ENCODE measurements at places on chromosomes 3 and 15.
A peak's percentile ranks its signal among the peaks of the same experiment; 100 is the strongest.

GRCh38 chr3:42753757-42754156 lies 19.3 kb downstream of the CCDC13 start:
- DNase-seq: no peak

DNA sequence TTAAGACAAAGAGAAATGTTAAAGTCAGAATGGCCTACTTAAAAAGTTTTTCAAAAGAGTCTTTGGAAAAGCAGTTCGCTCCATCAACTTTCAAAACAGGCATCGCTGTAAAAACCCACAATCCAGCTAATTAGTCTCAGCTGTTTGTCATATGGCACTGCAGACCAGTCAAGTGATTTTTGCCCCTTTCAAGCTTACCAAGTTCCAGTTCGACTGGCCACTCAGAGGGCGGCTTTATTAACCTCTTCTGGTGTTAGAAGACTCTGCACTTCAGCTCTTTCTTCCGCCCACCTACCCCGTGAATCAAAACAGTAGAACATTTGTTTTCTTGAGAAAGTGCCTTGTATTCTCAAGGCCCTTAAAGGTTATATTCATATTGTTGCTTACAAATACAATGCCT lies 19.3 kb downstream of the RAB27A start:
- DNase-seq: no peak

- DNase-seq: no peak
These were observed 17.4 kb upstream of the CLDN18 start for GRCh38 chr3:137992592-137992991.

GRCh38 chr3:152037953-152038352 lies 164.5 kb downstream of the SUCNR1 start:
- no peak for DNase-seq

- DNase-seq: no peak
These were observed 78.7 kb downstream of the ISG20 start for GRCh38 chr15:88717382-88718031.

DNA sequence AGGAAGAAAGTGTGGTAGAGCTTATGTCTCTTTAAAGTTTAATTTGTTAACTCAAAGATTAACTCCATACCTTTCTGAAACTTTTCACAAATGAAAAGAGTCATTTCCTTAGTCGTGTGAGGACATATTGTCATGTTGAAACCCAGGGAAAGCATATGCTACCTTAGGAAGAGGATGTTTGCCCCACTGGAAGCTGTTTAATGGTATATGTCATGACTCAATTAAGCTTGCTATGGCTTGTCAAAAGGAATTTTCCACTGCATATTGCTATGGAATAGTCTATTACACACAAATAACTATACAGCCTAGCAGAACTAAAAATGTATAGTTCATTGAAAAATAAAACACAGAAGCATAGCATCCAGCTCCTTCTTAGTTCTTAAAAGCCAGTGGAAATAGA lies 69.9 kb downstream of the NSUN3 start:
- no peak for DNase-seq

GRCh38 chr15:38391191-38391590 lies 62.7 kb upstream of the FAM98B start:
- no peak for DNase-seq

- DNase-seq: no peak
These were observed 126.4 kb upstream of the SMAD3 start for GRCh38 chr15:66939016-66939415.

DNA sequence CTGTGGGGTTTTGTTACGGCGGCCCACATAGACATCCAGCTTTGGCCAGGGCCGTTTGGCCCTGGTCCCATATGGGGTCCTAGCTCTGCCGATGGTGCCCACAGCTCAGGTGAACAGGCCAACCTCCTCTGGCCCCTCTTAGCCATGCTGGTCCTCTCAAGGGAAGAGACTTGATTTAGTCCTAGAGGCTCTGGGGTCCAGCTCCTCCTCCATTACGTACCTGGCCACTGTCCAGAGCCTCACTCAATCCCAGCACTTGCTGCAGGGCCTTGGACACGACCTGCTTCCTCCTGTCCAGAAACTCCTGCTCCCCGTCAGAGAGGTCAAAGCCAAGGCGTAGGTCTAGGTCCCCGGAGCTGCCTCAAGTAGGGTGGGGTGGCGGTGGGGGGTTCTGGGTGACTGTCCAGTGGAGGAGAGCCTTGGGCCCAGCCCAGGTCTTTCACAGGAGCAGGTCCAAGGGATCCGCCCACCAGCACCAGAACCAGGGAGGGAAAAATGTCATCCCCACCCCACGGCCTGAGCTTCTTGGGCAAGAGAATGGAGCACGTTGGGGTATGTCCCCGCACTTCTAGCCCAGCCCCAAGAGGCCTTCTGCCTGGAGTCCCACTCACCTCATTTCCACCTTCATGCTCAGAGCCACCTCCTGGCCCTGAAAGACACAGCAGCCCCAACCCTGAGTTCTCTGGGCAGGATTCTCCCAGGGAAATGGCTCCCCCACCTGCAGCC lies 6.8 kb downstream of the PLA2G4F start:
- DNase-seq: no peak

- no peak for DNase-seq
These were observed 42.1 kb downstream of the UBXN7 start for GRCh38 chr3:196390116-196390515.

DNA sequence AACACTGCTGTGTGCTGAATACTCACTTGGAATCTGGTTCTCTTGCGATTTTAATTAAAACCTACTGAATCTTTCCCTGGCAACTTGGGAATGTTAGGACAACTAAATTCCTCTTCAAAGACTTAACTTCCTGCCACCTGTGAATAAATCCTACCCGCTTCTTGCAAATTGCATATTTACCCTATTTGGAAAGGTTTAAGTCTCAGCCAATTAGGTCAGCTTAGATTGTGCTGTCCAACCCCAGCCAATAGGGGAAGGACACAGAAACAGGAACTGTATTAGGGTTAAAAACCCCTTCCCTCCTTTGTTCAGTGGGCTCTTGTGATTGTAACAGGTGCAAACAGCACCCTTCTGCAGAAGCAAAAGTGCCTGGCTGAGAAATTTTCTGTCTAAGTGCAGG lies 38.6 kb upstream of the FSTL1 start:
- no peak for DNase-seq

DNA sequence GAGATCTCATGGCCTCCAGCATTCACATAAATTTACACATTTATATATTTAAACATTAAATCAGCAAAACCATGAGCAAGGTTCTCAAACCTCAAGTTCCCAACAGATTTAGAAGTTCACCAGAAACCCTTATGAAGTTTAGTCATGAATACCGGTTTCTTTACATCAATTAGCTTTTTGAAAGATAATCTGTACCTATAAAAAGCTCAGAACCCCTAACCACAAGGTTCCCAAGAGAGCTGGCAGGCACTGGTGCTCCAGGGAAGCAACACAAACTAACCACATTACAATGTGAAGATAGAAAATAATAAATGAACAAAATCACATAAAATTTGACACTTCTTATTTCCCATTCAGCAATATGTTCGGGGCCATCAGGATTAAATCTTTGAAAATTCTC lies 150.9 kb downstream of the FBN1 start:
- no peak for DNase-seq

DNA sequence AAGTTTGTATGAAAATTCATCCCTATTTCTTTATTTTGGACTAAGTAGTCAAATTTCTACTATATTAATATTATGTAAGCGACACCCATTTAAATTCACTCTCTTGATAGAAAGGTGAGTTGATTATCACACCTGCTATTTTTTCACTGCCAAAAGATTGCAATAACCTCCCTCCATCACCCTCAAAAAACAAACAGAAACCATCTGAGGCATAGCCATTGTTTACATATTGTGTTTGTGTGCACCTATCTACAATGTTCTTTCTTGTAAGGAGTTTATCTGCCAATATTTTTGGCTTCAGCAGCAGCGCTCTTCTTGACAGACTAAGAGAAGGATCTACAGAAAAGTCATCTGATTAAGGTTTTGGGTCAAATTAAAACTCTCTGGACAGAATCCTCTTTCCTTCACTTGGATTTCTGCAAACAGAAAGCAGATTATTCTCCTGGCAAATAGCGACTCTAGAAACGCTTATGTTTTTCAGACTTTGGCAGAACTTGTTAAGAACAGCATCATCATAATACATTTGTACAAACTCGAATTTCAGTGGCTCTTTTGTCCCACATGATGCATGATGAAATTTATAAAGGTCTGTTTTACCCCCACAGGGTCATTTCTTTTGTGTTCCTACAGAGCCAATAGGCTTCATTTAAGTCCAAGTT lies 48.6 kb downstream of the KCNMB2 start:
- no peak for DNase-seq

- DNase-seq: no peak
These were observed 9.9 kb upstream of the RFT1 start for GRCh38 chr3:53139906-53140846.

DNA sequence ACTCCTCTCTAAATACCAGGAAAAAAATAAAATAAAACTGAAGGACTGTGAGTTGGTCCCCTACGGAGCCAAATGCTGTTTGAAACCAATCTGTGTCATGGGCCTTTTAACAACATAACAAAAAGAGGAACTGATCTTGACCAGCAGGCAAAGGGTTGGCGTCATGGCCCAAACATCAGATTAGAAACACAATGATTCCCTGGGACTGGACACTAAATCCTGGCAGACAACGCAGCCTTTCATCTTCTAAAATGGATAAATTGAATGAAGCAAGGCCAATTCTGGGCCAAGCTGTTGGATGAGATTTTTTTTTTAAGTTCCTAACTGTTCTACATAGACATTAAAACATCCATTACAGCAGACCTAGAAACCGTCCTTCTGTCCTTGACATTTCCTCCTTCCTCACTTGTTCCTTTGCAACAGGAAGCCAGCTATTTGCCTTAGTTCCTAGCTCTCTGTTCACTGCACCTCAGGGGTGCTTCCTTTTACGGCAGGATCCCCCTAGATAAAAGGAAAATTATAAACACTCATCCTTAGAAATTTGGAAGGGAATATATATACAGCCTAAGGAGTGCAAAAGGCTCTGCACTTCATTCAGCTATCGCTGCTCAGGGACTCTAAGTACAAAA lies 21.6 kb upstream of the TAFA4 start:
- no peak for DNase-seq

DNA sequence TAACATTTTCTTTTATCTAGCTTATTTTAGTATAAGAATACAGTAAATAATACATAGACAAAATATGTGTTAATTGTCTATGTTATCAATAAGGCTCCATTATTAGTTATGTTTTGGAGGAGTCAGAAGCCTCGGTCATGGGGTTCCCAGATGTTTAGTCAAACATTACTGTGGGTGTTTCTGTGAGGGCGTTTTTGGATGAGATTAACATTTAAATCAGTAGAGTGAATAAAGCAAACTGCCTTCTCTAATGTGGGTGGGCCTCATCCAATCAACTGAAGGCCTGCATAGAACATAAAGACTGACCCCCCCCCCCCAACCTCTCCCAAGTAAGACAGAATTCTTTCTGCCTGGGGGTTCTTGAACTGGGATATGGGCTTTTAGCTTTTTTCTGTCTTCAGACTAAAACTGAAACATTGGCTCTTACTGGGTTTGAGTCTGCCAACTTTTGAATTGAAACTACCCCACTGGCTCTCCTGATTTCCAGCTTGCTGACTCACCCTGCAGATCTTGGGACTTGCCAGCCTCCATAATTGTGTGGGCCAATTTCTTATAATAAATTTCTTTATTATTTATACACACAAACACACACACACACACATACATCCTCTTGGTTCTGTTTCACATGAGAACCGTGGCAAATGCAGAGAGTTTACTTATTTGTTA lies 192.0 kb downstream of the TPRG1 start:
- no peak for DNase-seq

GRCh38 chr3:195129072-195129643 lies 141.8 kb downstream of the XXYLT1 start:
- DNase-seq: no peak

DNA sequence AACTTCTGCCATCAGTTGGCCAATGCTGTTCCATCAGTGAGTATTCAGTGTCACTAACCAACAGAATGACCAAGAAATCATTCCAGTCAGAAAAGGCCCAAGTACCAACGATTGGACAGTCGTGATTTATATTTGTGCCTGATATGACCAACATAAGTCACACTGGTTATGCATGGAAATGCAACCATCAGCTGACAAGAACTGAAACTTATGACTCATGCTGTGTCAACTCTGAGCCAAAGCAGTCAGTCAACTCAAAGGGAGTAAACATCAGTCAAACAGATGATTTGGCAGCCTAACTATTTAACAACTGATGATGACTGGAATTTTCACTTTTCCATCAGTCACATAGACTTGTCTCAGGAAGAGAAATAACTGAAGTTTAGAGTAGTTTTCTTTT lies 142.4 kb downstream of the ANXA2 start:
- DNase-seq: peak; percentile 34

- DNase-seq: no peak
These were observed 224.4 kb downstream of the CADM2 start for GRCh38 chr3:85182975-85183752.

- DNase-seq: no peak
These were observed 1.9 kb downstream of the TBC1D2B start for GRCh38 chr15:78075490-78076230.

GRCh38 chr15:41259546-41260189 lies 28.6 kb downstream of the CHP1 start:
- DNase-seq: no peak

DNA sequence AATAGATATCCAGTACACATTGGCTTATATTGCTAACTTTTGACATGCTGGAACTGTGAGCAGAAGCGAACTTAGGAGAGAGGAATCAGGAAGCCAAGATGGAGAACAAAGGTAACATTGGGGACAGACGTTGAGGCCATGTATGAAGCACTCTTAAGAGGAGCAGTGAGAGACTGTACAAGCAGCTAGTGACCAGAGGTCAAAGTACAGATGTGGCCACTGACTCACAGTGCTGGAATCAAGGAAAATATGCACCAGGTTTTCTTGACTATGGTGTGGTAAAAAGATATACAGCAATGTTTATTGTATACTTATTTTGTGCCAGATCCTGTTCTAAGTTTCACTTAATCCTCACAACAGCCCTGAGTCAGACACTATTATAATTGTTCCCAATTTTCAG lies 2.0 kb upstream of the IL20RB start:
- no peak for DNase-seq

DNA sequence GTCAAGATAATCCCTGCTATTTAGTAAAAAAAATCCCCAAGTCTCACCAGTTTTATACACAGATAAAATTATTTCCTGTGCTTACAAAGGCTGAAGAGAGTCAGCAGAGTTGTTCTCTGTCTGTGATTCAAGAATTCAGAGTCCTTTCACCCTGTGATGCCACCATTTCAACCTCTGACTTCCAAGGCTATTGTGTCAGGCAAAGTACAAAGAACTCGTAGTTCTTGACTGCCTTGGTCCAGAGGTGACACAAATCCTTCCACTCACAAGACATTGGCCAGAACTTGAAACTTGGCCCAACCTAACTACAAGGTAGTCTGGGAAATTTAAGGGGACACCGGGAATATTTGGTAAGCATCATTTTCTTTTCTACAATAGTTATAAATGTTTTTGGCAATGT lies 34.9 kb upstream of the CMC1 start:
- DNase-seq: no peak

DNA sequence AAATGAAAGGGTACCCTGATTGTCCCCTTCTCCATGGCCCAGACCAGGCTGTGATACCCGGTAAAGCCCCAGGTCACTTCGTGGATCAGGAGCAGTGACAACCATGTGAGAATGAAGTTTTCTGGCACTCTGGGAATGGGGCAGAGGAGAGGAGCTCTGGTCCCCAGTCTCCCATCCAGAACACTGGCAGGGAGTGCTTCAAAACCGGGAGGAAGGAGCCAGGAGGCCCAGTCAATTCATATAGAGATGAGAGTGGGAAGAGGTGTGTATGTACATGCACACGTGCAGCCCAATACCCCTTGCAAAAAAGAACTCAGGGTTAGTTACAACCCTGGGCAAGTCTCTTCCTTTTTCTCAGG lies 101.4 kb upstream of the TLE3 start:
- no peak for DNase-seq
